Midbrain (tissue), 1 donor: ENCODE measurements at places on chromosomes 16 and 17.

- no peak for DNase-seq
These were observed 69.4 kb upstream of the GCSH start for GRCh38 chr16:81165411-81166097.

DNA sequence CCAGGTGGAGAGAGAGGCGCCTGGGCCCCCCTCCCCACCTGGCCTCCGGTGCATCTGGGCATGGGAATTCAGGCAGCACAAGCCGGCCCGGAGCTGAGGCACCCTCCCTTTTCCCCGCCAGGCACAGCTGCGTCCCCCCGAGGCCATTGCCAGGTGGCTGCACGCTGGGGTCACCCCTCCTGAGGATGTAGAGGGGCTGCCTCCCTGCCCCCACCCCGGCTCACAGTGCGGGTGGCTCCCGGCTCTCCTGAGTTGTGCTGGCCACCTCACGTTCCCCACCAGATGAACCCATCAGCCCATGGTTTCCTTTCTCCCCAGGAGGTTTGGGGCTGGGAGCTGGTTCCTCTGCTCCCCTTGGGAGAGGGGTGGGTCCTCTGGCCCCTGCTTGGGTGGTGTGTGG is 12.6 kb downstream of the CACNA1H start:
- no peak for DNase-seq

DNA sequence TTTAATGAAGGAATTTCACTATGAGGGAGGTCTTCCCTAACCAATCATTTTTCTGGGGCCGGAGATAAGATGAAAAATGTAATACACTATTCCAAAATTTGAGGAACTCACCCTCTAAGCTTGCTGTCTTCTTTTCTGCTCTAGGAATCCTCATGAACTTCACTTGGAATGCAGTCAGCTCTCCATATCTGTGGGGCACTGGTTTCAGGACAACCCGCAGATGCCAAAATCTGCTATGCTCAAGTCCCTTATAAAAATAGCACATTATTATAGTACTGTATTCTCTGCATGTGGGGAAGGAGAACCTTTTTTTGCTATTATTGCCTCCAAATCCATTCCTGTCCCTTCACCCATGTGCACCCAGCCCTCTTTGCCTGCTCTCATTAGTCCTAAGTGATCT is 146.0 kb downstream of the ABCA8 start:
- DNase-seq: no peak

DNA sequence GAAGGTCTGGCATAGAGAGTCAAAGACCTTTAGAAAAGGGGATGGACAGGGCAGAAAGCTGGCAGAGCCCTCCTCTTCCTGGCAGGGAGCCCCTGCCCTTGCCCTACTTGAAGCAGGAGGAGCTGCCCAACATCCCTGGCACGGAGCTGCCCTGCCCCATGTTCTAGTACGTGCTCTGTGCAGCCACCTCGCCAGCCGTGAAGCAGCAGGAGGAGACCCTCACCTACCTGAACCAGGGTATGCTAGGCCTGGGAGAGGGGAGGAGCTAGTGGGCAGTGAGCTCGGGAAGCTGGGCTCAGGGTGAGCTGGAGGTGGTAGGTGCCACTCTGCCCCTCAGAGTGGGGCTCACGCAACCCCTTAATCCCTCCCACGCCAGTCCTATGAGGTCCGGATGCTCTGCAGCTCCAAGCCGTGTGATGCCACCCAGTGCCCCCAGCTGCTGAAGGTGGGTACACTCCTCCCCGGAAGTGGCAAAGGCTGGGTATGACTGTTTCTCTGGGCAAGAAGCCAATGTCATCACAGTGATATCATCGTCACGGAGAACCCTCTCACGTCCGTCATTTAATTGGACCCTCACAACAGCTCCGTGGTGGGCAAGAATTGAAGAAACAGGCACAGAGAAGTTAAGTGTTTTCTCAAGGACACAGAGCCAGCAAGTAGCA is 12.7 kb upstream of the STAC2 start:
- DNase-seq: peak; percentile 4

GRCh38 chr17:46732160-46732559 is 86.3 kb downstream of the WNT3 start:
- DNase-seq: no peak

- DNase-seq: no peak
These were observed 18.1 kb downstream of the ADGRG1 start for GRCh38 chr16:57646388-57647039.

DNA sequence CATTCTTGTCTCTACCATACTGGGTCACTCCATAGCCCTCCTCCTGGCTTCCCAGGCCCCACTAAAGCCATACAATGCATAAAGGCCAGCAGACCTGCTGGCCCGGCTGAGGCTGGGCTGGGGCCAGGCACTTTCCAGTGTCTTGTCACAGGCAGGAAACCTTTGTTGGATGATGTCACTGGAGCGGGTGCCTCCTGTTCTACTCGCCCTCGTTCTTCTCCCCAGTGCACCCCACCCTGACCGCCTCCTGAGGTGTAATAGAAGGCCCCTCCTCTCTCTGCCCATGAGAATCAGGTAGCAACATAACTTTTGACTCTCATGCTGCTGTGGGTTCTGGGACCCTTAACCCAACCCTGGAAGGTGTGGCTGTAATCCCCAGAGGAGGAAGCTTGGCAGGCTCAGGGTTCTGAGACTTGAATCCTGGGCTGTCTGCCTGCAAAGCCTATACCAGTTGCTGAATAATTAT is 54.2 kb upstream of the IL34 start:
- DNase-seq: no peak

DNA sequence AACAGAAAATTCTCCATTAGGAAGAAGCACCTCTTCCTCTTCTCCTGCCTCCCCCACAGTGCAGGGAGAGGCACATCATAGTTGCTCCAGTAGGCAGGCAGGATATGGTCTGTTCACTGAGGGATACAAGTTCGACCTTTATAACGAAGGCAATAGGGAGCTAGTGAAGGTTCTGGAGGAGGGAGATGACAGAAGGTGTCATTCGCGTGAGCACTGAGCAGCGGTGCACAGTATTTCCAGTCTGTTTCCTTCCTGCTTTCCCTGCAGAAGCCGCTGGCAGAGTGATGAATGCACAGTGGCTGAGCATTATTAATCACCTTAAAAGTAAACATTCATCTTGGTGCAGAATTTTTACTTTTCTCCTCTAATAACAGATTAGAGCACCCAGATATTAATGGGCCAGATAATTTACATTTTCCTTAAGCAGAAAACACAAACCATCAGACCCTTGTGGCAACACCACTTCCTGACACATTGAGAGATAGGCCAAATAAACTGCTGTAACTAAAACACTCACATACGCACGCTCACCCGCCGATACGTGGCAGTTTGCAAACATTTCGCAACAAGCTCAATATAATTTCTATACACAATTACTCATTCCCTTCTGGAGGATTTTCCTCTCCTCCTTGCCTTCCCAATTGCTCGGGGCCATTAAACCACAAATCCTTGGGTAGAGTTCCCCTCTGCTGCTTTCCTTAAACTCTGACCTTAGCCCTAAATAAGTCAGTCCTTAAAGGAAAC is 69.5 kb downstream of the AIPL1 start:
- no peak for DNase-seq

DNA sequence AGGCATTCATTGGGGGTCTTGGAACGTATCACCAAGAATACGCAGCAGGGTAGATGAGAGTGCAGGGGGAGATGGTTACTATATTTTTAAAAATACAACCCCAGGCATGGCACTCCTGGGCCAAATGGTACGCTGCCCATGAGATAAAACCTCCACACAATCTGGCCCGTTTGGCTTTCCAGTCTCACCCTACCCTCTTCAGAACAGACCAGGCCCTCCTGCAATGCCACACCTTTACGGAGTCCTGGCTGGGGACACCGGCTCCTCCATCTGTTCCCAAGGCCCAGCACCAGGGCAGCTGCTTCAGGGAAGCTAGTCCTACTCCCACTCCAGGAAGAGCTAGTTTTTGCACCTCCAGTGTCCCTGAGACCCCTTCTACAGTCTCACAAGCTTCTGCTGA is 24.4 kb downstream of the SNN start:
- DNase-seq: no peak

- no peak for DNase-seq
These were observed 34.1 kb downstream of the CBFB start for GRCh38 chr16:67063008-67063407.

- peak; percentile 29 for DNase-seq
These were observed 251.9 kb downstream of the SEC14L1 start for GRCh38 chr17:77392376-77393273.

- DNase-seq: no peak
These were observed 64.2 kb upstream of the TNRC6C start for GRCh38 chr17:77894126-77894956.

GRCh38 chr17:76537288-76537577 is 276 bp downstream of the CYGB start:
- DNase-seq: no peak

DNA sequence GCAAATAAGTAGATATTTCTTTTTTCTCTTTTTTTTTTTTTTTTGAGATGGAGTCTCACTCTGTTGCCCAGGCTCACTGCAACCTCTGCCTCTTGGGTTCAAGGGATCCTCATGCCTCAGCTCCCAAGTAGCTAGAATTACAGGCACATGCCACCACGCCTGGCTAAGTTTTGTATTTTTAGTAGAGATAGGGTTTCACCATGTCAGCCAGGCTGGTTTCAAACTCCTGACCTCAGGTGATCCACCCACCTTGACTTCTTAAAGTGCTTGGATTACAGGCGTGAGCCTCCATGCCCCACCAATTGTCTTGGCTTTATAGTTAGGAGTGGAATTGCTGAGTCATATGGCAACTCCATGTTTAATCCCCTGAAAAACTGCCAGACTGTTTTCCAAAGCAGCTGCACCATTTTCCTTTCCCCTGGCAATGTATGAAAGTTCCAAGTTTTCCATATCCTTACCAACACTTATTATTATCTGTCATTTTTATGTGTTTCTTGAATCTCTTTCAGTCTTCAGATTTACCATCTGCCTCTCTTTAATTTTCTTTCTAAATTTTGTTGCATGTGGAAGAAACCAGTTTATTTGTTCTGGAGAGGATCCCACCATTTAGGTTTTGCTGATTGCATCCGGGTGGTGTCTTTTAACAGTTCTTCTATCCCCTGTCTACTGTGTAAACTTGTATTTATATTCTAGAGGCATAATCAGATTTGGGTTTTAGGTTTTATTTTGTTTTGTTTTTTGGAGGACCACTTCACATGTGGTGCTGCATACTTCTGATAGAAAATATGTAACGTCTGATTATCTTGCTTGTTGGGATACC is 9.9 kb upstream of the CES3 start:
- DNase-seq: no peak

DNA sequence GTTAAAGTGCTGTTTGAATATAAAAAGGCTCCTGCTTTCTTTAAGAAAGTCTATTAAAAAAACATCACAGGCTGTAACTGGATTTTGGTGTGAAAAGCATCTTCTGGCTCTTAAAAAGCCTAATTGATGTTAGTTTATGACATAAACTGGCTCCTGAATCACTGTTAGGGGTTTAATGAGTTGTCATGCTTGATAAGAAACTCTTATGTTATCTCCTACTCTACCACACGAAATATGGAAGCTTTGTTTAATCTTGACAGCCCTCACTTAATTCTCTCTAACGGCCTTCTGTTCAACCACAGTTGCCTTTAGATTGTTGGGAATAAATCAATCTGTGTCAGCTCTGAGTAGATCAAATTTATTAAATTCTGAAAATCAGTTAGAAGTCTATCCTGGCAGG is 51.5 kb downstream of the CPPED1 start:
- DNase-seq: no peak

- DNase-seq: no peak
These were observed 1175.1 kb upstream of the GOT2 start for GRCh38 chr16:59909262-59909661.

DNA sequence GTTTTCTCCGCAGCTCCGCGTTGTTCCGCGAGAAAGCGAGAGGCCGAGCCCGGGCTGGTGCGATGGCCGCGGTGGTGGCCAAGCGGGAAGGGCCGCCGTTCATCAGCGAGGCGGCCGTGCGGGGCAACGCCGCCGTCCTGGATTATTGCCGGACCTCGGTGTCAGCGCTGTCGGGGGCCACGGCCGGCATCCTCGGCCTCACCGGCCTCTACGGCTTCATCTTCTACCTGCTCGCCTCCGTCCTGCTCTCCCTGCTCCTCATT is 404 bp downstream of the EMC6 start:
- no peak for DNase-seq

DNA sequence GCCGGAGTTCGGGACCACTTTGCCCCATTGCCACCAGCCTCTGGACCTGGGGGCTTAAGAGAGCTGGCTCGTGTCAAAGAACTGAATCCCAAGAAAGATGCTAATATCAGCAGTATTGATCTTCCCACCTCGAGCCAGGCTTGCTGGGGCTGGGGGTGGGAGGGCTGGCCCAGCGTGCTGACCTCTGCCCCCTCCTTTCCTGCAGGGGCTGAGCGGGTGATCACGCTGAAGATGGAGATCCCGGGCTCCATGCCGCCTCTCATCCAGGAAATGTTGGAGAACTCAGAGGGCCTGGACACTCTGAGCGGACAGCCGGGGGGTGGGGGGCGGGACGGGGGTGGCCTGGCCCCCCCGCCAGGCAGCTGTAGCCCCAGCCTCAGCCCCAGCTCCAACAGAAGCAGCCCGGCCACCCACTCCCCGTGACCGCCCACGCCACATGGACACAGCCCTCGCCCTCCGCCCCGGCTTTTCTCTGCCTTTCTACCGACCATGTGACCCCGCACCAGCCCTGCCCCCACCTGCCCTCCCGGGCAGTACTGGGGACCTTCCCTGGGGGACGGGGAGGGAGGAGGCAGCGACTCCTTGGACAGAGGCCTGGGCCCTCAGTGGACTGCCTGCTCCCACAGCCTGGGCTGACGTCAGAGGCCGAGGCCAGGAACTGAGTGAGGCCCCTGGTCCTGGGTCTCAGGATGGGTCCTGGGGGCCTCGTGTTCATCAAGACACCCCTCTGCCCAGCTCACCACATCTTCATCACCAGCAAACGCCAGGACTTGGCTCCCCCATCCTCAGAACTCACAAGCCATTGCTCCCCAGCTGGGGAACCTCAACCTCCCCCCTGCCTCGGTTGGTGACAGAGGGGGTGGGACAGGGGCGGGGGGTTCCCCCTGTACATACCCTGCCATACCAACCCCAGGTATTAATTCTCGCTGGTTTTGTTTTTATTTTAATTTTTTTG is 8.5 kb downstream of the GJD3 start:
- DNase-seq: no peak

- peak; percentile 31 for DNase-seq
These were observed 4.4 kb downstream of the KDM6B start for GRCh38 chr17:7838090-7839075.

DNA sequence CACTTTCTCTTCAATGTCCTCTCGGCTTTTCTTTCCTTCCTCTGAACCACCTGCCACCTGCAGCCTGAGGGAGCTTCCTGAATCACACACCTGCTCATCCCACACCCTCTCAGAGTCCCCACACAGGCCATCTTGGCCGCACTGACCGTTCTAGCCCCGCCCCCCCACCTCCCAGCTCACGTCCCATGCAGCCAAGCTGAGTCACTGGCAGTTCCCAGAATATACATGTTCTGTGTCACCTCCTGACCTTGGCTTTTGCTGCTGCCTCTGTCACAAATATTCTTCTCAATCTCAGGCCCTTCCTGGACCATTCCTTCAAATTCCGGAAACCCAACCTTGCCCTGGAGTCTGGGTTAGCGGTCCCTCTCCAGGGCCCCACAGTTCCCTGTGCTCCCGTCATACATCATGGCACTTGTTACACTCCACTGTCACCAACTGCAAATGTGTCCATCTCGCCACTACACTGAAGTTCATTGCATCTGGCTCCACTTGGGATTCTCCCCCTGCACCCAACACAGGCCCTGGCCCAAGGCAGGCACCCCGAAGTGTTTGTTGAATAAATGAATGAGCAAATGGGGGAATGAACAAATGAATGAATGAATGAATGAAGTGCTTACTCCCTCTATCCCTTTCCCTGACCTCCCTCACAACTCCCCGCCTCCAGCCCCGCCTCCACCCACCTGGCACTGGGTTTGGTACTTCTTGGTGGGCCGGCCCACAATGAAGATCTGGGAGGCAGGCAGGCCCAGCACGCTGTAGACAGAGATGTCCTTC is 12.8 kb downstream of the PIMREG start:
- DNase-seq: no peak
